ENCODE measurements at places on chromosomes 6 and 20.
A peak's percentile ranks its signal among the peaks of the same experiment; 100 is the strongest.

DNA sequence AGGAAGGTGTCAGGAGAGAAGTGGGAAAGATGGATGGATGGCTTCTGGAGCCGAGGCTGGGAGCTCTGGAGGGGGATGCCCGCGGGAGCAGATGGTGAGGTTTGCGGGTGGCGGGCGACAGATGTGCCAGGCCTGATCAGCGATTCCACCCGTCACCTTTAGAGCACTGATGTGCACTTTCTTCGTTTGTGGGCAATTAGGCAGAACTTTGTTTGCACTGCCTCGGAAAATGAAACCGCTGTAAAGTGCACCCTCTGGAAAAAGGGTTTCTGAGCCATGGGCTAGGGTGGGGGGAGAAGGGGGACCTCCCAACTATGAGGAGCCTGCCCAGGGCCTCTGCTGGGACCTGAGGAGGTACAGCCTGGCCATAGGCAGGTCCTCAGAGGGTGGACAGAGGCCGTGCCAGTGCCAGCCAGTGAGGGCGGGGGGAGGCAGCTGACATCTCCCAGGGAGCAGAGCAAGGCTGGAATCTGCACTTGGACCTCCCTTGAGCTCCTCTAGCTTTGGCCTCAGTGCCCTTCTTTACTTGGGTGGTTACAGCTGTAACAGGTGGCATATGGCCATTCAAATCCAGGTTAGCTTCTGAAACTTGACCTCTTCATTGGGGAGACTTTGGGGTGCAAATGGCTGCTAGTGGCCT, 58.7 kb downstream of the CD40 start:
- DNase-seq: no peak

DNA sequence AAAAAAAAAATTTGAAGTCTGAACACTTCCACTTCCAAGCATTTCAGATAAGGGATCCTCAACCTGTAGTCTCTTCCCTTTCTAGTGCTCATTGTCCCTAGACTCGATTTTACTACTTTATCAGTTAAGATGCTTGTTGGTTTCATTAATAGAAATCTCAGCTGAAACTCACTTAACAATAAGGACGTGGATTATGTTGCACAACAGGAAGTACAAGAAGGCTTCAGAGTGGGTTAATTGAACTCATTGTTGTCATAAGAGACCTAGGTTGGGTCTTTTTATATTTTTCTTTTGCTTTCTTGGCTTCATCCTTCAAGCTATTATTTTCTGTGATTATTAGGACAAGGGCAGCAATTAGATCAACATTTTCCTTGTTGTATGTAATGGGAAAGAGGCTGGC, 175.2 kb downstream of the CDKAL1 start:
- DNase-seq: no peak

DNA sequence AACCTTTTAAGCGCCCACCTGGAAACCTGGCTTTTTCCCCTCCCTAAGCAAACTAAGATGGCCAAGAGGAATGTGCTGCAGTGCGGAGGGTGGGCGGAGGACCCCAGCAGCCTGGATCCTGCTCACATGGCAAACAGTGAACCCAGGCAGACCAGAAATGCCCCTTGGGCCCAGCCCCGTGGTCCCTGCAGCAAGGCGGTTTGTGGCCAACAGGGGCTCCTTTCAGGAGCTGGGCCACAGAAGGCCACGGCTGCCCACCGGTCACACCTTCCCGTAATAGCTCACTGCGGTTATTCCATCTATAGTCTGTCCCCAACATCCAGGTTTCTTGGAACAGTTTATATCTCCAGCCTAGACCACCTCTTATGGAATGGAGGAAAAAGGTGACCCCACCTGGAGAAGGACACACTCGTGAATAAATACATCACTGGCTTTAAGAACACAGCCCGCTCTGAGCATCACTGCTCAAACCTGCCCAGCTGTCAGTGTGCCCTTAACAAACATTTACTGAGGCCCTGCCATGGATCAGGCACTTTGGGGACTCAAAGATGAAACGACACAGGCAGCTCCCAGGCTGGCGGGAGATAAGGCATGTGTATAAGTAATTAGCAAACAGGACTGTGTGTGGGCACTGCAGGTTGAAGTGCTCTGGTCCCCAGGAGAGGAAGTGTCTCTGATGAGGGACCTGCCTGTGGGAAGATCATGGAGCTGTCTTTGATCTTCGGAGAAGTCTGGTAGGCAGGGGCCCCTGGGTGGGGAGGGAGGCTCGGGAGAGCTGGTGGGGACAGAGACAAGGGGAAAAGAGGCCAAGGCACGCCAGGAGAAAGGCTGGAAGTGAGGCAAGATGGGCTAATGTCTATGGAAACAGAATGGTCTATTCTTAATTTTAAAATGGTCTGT, 3.2 kb upstream of the TUBB1 start:
- no peak for DNase-seq

DNA sequence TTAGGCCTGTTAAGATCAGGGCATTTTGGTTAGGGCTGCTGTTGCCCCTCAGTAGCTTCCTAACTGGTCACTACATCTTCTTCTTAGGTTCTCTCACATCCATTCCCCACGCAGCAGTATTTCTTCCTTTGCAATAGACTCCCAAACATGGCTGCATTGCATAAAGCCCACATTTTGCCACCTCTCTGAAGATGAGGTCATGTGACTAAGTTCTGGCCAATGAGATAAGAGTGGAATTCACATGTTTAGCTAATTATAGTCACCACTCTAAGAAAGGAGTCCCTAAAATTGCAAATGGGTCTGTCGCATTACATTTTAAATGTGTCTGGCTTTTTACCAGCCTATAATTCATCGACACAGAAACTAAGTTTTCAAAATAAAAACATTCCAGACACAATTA, 9.3 kb upstream of the DOK5 start:
- no peak for DNase-seq

DNA sequence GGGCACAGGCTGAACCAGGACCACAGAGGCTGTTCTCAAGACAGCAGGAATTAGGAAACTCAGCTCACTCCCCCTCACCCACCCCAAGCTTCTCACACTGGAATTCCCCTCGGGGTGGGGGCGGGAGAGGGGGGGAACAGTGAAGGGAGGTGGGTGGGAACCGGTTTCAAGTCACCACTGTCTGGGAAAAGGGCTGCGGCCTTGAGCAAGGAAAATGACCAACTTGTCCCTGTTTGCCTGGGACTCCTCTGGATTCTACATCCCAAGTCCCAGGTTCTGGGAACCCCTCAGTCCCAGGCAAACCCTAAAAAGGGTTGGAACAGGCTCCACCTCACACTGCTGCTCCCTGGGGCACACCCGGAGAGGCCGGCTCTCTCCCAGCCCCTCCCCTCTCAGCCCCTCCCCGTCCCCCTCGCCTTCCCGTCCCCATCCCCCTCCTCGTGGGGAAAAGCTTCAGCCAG, 230.7 kb downstream of the TFAP2C start:
- DNase-seq: no peak

DNA sequence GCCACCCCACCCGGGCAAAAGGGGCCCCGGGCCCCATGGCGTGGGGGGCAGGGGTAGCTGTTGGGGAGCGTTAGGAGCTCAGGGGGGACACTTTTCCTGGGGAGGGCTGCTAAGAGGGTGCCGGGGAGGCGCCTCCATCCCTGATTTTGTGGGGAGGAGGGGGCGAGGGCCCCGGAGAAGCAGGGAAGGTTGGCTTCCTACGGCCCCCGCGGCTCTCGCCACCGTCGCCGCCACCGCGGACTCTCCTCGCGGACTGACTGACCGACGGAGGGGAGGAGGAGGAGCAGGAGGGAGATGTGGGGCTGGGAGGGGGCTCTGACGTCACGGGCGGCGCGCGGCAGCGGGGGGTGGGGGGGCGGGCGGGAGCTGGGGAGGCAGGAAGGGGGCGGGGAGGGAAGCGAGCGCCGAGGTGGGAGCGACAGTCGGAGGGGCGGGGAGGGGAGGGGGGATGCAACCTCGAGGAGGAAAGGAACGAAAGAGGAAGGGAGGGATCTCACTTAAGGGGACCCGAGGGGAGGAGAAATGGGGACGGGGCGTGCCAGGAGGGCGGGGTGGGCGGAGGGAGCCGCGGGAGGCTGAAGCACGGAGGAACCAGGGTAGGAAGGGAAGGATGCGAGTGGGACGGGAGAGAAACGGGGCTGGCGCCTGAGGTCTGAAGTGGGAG, 5.1 kb downstream of the GABBR1 start:
- DNase-seq: peak; percentile 37

DNA sequence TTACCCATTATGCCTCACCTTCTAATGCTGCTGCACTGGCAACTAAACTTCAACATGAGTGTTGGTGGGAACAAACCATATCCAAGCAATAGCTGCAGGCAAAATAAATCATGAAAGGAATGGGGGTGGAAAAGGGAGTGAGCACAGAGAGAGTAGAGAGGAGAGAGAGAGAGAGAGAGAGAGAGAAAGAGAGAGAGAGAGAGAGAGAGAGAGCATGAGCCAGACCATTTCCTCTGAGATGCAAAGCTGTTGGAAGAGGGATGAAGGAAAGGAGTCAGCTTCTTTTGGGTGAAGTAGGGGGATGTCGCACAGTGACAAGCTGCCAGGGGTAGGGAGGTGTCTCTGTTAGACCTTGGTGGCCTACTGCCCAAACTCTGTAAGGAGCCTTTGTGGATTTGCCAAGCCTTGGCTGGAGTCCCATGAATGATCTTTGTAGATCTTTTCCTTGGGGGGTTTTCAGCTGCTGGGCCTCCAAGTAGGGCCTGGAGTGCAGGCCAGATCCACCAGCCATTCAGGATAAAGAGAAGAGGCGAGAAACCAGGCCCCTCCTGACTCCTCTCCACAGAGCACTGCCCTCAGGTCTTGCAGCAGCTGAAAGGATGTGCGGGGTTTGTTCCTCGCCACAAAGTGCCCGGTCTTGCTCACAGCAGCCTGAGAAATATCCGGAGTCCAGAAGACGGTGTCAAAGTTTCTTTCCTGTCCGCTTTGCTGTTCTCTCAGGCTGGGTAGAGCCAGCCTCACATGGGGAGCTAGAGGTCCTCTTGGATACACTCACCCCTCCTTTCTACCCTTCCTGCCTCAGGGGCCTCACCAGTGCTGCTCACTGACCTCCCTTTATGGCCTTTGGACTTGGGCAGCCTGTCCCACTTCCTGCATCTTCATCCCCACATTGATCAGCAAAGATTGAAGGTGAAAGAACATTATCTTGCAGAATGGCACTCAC, 17.8 kb downstream of the BTBD3 start:
- DNase-seq: no peak

DNA sequence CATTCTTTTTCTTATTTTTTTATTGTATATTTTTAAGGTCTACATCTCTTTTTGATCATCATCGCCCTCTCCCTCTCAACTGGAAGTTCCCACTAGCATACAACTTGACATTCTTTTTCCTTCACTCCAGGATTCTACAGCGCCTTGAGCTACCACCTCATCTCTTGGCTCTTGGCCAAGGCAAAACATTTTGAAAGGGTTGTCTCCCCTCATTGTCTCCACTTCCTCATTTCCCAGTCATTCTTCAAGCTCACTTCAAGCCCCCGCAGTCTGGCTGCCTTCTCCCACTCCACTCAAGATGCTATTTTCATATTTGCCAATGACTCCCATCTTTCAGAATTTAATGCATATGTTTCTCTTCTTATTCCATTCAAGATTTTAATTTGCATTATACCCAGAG, 63.0 kb downstream of the OPN5 start:
- no peak for DNase-seq

DNA sequence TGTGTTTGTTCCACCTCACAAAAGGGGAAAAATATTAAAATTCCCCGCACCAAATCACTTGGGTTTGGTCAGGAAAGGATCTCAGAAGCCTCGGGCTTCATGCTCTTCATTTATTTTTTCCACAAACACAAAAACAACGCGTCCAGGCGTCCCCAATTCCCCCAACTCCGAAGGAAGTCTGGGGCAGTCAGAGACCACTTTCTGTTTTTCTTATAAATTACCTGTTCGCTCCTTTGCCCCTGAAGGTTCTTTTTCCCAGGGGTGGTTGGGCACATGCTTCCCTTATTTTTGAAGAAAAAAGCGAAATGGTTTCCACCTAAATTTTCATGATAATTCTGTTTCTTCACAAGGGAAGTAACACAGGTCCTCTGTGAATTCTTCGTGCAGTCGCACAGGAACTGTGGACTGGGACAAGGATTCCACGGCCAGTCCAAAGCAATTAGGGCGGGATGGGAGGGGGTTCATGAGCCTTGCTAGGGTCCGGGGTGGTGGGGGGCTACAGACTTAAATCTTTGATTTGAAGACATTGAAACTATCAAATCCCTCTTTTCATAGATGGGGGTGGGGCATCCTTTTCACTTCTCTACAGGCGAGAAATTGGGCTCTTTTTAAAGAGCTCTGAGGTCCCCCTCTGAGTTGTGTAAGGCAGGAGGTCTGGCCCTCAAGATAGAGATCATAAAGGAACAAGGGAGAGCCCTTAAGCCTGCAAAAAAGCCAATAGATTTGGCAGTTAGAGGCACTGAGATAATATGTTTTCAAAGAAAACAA, 30.5 kb upstream of the HFE start:
- DNase-seq: no peak

- DNase-seq: no peak
These were observed 154.8 kb downstream of the RPS12 start for GRCh38 chr6:132969196-132969595.

DNA sequence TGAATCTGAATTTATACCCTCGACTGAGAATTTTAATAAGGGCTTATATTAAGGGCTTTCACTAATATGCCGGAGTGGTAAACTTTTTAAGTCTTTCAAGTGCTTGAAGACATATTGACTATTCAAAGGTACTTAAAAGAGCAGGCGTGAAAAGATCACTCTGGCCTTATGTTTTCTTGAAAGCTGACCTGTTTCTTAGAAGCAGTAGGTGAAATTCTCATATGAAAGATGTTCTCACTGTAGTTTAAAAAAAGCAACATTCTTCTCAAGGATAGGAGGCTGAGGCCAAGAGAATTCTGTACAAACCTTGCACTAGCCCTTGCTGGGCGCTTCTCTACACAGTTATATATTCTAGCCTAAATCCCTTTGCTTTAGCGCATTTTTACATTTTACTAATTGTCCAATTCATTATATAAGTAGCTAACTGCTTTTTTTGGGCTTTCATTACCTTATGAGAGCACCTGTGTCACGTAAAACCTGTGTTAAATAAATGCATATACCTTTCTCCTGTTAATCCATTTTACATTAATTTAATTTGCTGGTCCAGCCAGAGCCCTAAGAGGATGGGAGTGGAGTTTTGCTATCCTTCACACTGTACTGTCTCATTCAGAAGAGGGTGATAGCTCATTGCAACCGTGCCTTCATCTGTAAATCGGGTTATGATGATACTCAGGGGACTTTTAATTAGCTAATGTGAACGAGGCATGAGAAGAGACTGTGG, 59.6 kb upstream of the HFE start:
- DNase-seq: no peak

DNA sequence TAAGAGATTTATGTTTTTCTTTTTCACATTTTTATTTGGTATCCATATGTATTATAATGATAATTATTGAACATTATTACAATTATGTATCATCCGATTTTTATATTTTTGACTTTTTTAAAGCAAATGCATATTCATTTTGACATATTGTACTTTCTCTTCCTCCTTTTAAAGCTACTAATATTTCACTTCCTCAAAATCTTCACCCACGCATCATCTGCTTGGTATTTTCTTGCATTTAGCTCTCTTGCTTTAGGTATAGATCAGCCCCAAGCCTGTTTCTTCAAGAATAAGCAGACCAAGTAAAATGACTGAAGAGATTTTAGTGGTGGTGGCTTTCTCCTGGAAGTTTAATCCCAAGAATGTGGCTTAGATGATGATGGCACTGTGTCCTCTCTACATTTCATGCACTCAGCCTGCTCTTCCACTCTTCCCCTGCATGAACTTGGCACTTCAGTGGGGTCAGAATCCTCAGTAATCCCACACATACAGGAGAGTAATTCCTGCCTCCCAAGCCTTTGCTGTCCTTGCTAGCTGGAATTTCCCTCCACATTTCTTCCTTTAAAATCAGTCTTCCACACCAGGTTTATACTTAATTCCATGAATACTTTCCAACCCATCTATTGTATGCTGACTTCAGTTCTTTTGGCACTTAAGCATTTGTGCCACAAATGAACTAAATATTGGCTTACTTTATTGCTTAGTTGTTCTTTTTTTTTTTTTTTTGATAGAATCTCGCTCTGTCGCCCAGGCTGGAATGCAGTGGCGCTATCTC, 8.2 kb downstream of the NCOA7 start:
- no peak for DNase-seq

All from CD4-positive, alpha-beta T cell treated with Interleukin-15 for 4 hours (primary cell).